Mesenchymal stem cell (in vitro differentiated cells and primary cell): ENCODE measurements at places on chromosomes 5 and 9.

GRCh38 chr5:82586661-82587310 is 308.6 kb upstream of the RPS23 start:
- no peak for DNase-seq

- no peak for DNase-seq
Measured at GRCh38 chr5:2193142-2193541, 310.4 kb upstream of the IRX4 start.

DNA sequence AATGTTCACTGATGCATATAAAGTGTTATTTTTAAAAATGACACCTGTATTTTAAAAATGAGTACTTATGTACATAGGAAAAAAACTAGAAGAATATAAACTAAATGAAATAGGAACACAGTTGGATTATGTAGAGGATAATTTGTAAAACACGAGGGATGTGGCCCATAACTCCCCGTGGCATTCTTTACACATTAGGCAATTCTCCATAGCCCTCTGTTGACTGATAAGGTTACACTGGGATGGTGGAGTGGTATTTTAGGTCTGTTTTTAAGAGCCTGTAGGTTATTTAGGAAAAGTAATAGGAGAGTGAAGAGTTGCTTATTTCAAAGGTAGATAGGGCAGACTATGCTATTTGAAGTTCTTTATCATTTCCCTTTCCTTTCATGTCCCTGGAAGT is 1.8 kb downstream of the CAVIN4 start:
- DNase-seq, result no peak

- no peak for DNase-seq
Measured at GRCh38 chr9:76859860-76860259, 46.1 kb downstream of the PRUNE2 start.

DNA sequence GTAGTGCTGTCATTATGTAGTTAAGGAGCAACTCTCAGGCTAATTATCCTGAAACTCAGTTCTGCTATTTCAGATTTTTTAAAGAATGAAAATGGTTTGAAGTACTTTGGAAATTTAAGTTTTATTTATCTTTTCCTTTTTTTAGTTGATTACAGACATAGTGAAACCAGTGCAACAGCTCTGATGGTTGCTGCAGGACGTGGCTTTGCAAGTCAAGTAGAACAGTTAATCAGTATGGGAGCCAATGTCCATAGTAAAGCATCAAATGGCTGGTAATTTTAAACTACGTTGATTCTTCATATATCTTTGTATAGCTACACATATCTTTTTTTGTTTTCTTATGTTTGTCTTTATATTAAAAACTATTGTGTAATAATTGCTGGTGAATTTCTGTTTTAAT is 34.9 kb downstream of the YTHDC2 start:
- no peak for DNase-seq

GRCh38 chr5:110784901-110785300 is 46.1 kb downstream of the SLC25A46 start:
- no peak for DNase-seq

DNA sequence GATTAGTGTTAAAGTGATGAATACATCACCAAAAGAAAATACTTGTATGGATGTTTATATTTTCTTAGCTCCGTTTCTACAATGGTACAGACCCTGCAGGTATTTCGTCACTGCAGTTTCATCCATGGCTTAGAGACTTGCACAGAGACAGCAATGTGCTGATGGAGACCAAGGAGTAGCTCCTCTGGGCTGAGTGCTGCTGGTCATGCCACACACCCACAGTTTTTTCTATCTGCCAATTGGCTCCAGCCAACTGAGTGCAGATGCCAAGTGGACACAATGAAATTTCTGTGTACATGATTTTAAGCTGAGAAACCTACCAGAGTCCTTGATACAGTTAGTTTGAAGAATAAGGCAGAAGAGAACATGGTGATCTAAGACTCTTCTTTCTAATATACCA is 145.9 kb upstream of the ADCY2 start:
- DNase-seq, result no peak

GRCh38 chr5:151228986-151229385 is 5.1 kb upstream of the CCDC69 start:
- DNase-seq, result no peak

DNA sequence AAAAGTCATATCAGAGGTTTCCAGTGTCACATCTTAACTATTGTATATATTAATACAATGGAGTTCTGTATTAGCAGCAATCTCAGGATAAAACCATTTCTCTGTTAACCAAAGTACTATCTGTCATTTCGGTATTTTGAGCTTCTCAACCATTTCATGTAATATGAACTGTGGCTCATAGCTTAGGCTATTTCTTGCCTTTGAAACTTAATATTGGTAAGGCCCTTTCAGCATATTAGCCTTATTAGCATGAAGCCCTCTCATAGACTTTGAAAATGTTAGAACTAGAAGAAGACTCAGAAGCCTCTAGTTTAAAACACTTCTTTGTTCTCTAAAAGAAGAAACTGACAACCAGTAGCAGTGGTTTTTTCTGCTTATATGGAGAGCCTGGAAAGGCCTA is 731 bp downstream of the CAVIN4 start:
- DNase-seq, result no peak

GRCh38 chr5:153066281-153066680 is 424.2 kb upstream of the GRIA1 start:
- DNase-seq, result no peak

DNA sequence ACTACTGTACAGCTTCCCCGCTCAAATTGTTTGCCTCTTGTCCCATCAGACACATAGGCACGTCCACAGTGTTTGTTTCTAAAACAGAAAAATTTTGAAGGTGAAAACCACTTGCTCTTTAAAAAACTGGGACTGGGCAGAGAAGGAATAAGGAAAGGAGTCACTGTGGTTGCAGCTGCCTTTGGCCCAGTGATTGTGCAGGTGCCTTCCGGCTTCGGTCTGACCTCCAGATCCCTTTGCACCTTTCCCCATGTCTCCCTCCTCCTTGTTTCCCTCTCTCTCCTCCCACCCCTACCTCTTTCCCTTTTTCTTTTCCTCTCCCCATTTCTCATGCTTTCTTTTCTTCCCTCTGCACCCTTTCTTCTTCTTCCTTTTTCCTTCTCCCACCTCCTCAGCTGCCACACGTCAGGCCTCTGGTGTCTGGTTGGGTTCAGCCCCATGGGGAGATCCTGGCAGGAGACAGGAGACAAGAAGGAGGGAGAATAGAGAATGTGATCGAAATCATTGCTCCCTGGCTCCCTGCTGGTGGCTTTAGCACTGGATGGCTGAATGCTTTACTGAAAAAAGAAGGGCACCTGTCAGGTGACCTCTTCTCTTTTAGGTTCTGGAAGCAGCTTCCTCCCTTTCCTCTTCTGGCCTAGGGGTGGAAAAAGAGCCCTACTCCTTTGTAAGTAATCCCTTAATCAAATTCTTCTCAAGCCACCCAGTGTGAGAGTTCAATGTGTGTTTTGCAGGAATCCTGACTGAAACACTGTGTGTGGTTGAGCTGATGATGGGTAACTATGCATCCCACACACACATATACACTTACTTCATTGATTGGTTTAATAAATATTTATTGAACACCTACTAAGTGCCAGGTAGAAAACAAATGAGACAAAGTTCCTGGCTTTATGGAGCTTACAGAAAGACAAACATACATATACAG is 267.3 kb downstream of the MAST4 start:
- no peak for DNase-seq

- DNase-seq, result no peak
Measured at GRCh38 chr9:95250462-95251221, 66.9 kb downstream of the FANCC start.

- DNase-seq, result no peak
Measured at GRCh38 chr9:130181678-130182380, 9.6 kb downstream of the NCS1 start.

GRCh38 chr5:139637438-139638089 is 10.6 kb upstream of the CXXC5 start:
- DNase-seq, result peak; percentile 90

- no peak for DNase-seq
Measured at GRCh38 chr5:30957591-30957990, 235.9 kb upstream of the CDH6 start.

- peak; percentile 99 for DNase-seq
Measured at GRCh38 chr5:55868846-55869245, 17.7 kb downstream of the IL31RA start.

DNA sequence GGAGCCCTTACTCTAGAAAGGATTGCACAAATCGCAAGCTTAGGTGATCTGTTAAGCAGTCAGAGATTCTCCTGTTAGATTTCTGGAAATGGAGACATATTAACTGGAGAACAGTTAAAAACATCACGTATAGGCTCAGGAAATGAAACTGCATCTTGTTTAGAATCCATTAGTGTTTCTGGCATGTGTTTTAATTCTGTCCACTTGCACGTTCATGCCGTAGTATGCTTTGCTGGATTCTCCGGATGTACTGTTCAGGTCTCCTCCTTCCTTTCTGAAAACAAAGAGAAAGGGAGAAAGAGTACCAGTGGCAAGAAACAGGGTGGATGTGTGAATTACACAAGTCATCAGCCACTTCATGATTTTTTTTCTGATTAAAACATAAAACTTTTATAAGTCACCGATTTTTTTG is 2.5 kb upstream of the RGMB start:
- no peak for DNase-seq

DNA sequence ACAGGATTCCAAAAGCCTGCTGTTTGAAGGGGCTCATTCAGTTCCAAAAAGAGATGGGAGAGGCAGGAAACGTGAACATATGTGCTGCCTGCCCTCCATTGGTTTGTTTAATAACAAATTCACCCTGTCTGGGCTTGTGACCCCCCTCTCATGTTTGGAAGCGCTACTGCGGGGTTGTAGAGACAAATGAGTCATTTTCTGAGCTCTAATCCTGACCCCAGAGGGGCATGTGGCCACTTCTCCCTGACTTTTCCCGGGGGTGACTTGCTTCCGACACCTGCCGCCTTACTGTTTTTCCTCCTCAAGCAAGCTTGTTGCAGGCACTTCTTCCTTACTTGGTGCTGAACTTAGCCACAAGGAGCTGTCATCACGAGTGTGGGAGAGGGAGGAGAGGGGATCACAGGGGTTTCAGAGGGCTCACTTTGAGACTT is 75.9 kb downstream of the LMNB1 start:
- no peak for DNase-seq

GRCh38 chr5:40791715-40792139 is 6.4 kb downstream of the PRKAA1 start:
- DNase-seq, result no peak

DNA sequence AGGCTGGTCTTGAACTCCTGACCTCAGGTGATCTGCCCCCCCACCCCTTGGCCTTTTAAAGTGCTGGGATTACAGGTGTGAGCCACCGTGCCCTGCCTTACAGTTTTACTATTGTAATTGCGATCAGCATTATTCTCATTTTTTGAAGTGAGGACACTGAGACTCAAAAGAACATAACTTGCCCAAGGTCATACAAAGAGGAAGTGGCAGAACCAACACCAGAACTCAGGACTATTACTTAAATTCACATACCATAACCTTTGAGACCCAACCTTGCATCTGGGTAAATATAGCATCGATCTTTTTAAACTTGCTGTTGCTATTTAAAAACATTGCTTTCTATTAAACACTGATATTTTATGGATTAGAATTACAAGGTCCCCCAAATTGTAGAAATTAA is 54.2 kb downstream of the FOXI1 start:
- no peak for DNase-seq

- DNase-seq, result no peak
Measured at GRCh38 chr5:66741394-66741793, 145.2 kb downstream of the MAST4 start.

GRCh38 chr5:82105457-82105856 is 133.6 kb downstream of the ATG10 start:
- DNase-seq, result peak; percentile 29

GRCh38 chr9:133995012-133995896 is 3.1 kb upstream of the VAV2 start:
- DNase-seq, result no peak

- no peak for DNase-seq
Measured at GRCh38 chr5:168713051-168713450, 133.9 kb upstream of the PANK3 start.

GRCh38 chr9:6959270-6960000 is 201.7 kb downstream of the KDM4C start:
- DNase-seq, result no peak

DNA sequence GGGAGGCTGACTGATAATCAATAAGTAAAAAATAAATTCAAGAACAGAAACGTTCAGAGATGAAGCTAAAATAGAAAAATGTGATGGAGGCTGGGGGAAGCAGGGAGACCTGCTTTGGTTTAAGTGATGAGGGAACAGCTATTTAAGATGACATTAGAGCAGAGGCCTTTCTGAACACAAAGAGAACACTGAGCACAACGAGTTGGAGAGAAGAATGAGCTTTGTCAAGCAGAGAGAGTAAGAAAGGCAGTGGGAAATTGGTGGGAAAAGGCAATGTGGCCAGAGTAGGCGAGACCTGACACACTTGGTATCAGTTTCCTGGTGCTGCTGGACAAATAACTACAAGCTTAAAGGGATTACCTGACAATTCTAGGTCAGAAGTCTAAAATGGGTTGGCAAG is 20.0 kb downstream of the AUH start:
- no peak for DNase-seq

GRCh38 chr5:116746668-116747067 is 172.0 kb upstream of the SEMA6A start:
- DNase-seq, result peak; percentile 9

GRCh38 chr5:113489299-113489698 is 1.0 kb upstream of the MCC start:
- peak; percentile 99 for DNase-seq

GRCh38 chr5:179262126-179262920 is 82.9 kb downstream of the ADAMTS2 start:
- no peak for DNase-seq

- DNase-seq, result no peak
Measured at GRCh38 chr5:10493884-10494283, 52.2 kb downstream of the ROPN1L start.

GRCh38 chr9:132946631-132947295 is 2.3 kb upstream of the TSC1 start:
- DNase-seq, result peak; percentile 51
